ENCODE measurements at places on chromosomes 2 and 18.

DNA sequence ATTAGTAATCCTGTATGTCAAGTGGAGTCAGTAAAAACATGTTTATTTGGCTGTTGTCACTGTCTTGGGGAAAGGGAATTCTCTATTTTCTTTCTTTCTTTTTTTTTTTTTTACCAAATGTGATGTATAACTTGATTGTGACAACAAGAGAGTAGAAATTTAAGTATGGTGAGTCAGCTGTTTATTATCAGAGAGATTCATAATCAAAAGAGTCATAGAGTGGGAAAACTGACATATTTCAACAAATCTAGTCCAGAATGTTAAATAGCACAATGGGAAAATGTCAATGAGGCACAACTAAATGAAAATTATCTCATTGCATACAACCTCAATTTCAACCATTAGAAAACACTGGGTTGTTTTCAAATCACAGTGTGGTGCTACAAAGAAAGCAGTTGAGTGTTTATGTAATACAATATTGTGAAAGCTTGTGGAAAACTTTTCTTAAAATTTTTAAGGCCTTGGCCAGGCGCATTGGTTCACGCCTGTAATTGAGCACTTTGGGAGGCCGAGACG, 111.9 kb upstream of the DTNA start:
- DNase-seq = no peak

DNA sequence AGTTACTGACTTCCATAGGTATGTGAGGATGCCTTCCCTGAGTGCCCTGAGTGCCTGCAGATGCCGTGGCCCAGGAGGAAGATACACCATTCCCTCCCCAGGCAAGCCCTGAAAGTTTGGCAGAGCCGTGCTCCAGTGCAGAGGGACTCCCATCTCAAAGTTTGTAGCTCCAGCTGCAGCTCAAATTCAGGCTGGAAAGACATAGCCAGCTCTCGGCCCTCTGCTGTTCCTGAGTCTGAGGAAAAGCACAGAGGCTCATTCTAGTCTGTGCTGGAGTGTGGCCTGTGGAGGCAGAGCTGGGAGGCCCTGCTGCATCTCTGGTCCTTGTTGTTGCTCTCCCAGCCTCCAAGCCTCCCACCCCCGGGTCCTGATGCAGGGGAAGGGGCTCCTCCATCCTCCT, 15.9 kb upstream of the TPO start:
- DNase-seq = no peak

DNA sequence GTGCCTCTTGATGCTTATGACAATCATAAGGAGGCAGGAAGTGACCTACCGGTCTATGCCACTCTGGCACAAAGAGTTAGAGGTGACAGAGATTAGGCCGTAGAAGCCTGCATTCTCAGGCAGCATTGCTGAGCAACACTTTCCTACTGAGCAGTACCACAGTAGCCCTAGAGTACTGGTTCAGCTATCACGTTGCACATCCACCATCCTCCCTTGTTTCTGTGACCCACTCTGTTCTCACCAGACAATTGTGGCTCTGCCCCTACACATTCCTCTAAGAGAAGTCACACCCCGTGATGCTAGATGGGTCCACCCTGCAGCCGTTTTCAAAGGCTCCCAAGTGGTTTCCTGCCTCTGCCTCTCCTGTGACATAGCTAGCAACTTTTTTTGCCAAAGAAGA, 22.6 kb upstream of the SUCLG1 start:
- DNase-seq = peak; percentile 81

DNA sequence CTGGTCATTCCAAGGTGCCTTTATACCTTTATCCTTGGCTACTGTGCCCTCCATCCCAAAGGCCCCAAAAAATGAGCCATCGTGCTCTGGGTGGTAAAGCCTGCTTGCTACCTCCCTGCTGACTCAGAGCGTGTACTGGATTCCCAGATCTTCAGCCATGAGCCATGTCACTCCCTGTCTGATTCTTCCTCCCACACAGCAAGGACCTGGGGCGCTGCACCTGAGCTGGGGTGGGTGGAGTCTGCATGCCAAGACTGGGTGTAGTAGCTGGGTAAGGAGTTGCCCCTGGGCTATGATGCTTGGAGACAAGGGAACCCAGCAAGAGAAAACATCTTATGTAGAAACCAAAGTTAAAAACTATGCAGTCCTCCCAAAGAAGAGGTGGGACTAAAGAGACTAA, 37.2 kb upstream of the APCDD1 start:
- DNase-seq = no peak

DNA sequence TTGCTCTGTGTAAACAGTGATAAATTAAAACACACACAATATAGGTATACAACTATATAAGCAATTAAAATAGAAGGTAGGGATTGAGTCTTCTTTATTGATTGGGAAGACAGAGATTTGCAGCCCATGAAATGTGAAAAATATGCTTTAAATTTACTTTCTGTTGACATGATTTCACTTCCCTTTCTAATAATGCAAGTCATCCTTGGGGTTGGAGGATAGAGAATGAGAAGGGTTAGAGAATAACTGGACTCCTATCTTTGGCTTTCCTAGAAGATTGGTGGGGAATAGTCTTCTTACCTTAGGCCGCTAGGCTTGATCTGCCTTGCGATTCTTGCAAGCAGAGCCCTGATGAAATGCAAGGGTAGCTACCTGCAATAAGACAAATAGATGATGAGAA, 339.8 kb downstream of the NYAP2 start:
- DNase-seq = no peak

DNA sequence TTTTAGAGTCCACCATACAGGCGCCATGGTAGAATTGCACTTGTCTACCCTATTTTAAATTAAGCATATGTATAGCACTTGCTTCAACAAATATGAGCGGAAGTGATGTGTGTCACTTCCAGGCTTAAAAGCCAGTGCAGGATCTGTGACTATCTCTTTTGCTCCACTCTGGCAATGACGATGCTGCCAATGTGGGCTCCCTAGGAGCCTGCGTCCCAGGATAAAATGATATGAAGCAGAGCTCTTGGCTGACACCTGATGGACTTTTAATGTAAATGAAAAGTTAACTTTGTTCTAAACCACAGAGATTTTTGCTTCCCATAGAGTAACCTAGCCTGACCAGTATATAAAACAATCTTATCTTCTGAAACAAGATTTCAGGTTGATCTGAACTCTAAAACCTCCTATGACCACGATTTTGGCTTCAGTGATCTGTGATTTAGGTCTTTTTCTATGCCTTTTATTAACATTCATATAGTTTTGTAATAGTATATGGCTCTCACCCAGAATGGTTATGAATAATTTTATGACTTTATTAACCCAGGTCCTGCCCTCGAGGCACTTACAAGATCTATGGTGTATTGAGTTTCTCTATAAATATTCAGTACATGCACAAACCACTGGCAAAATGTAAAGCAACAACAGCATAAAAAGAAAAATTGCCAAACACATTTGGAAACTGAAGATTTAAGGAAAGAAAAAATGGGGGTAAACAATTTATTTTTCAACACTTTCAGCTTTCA, 422.5 kb upstream of the PIK3C3 start:
- DNase-seq = no peak

GRCh38 chr2:21452263-21452662, 328.5 kb downstream of the TDRD15 start:
- no peak for DNase-seq

- DNase-seq = no peak
Observed at GRCh38 chr2:8457699-8458502, 224.0 kb upstream of the ID2 start.

- DNase-seq = no peak
Observed at GRCh38 chr18:10041180-10041579, 127.4 kb downstream of the VAPA start.
